ENCODE measurements at places on chromosomes 5 and 9.

DNA sequence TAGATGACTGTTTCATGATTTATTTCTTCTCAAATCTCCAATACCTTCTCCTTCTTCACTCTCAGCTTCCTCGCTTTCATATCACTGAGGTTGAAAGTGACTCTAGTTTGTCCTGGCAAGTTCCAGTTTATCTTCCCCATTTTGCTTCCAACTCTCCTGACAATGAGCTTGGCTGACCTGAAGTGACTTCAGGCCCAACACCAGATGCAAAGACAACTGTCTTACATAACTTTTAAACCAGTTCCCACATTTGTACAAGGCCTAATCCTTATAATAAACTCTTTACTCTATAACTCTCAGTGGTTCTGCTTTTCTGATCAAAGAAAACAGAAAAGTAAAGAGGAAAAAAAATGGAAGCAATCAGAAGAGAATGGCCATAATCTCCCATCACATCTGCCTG is 22.0 kb downstream of the GNG10 start:
- no peak for DNase-seq

DNA sequence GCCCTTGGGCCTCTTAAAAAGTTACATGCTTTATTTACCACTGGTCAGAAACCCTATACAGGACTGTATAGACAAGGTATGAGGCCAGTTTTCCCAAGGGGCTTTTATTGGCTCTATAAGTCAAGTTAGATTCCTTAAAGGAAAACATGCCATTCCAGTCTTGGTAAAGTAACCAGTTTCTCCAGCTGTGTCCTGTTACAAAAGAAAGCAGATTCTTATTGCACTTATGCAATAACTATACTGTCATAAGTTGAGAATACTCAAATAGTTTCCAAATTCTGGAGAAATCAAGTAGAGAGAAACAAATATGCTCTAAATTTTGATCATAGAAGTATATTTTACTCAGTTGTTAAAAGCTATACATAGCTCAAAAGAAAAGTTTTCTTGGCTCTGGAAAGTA is 47.2 kb downstream of the PTGS1 start:
- peak; percentile 22 for DNase-seq

- no peak for DNase-seq
Measured at GRCh38 chr5:115857057-115857479, 15.3 kb downstream of the AP3S1 start.

DNA sequence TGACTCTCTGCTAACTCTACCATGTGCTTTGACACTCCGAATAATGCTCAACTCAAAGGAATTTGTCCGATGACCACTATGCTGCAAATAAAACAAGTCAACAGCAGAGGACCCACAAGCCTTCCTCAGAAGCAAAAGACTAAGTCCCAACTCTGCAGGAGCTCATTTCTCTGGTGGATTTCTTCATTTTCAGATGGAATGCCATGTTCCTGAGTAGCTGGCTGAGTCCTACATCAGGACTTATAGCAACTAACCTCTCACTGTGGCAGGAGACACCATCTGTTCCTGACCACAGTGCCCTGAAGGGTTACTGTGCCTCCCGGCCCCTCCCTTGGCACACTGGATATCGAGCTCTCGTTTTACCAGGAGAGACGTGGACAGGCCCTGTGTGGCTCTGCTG is 20.8 kb downstream of the LHFPL2 start:
- no peak for DNase-seq

All from foreskin keratinocyte (primary cell).